T-helper 1 cell (primary cell): ENCODE measurements at places on chromosomes 4 and X.

DNA sequence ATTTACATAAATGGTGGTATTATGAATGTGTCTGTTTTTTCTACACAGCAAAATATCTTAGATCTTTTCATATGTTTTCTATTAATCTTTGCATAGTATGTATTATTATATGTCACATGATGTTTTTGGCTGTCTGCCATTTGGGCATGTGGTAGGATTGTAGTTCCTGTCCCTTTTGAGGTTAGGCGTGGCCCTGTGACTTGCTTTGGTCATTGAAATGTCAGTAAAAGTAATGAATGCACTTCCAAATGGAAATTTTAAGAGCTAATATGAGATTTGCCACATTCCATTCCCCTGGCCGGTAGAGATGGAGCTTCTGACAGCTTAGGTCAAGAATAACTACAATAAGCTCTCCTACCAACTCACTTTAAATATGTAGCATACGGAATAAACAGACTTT, 45.1 kb downstream of the JADE3 start:
- DNase-seq = no peak

DNA sequence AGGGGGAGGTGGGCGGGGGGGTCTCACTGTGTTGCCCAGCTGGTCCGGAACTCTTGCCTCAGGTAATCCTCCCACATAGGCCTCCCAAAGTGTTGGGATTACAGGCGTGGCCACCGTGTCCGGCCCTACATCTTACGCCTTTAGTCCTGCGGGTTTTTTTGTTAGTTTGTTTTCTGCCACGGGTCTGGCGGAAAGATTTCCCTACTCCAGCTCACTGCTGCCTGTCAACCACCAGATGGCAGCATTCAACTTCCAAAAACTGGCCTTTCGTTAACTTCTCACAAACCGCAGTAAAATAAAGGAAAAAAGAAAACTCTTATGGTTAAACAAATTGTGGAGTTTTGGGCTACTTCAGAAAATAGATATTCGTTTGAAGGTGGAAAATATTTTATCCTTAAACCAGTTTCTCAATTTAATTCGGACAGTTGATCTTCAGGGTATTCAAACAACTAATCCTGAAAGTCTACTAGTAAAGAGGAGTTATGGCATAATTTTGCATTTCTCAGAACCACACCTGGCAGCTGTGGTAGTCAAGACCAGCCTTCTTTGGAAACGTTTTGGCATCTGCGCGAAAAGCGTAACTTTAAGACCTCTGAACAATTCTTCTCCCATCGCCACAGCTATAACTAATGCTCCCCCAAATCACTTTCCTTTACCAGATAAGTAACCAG, 41.1 kb downstream of the LUZP4 start:
- DNase-seq = no peak

DNA sequence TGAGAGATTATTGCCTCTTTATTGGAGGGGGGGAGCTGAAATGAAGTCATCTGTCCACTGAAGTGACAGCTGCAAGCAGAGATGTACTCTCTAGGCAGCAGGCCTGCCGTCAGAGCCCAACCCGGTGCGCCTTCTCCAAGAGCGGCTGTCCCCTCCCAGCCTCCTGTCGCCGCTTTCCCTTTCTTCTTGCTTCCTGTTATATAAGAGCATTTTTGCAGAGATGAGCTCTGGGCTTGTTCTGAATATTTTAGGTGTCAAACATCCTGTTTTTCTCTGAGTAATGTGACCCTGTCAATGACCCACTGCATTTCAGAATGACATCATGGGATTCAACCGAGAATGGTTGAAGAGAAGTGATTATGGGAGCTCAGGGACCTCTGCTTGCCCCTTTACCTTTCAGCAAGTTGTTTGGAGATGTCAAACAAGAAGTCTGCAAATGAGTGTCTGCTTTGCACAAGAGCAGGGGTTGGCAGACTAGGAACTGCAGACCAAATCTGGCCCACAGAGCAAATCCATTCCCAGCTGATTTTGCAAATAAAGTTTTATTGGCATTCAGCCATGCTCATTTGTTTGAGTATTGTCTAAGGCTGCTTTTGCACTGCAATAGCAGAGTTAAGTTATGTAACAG, 79.9 kb downstream of the SLC9A6 start:
- DNase-seq = no peak

DNA sequence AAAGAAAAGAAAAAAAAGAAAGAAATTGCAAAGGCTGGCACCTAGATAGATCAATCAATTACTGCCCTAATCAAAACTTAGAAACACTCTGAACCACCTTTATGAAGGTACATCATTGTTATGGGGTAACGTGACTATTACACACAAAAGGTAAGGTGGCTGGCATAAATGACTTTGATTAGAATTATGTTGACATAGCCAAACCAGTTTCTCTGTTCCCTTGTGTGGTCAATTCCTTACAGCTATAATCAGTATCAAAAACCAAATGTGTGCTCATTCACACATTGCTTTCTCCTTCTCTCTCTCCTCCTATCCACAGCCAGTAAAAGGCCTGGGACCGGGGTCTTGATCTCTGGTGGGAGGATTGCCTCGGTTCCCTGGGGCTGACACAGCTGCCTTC, 48.7 kb downstream of the RHOH start:
- DNase-seq = no peak

DNA sequence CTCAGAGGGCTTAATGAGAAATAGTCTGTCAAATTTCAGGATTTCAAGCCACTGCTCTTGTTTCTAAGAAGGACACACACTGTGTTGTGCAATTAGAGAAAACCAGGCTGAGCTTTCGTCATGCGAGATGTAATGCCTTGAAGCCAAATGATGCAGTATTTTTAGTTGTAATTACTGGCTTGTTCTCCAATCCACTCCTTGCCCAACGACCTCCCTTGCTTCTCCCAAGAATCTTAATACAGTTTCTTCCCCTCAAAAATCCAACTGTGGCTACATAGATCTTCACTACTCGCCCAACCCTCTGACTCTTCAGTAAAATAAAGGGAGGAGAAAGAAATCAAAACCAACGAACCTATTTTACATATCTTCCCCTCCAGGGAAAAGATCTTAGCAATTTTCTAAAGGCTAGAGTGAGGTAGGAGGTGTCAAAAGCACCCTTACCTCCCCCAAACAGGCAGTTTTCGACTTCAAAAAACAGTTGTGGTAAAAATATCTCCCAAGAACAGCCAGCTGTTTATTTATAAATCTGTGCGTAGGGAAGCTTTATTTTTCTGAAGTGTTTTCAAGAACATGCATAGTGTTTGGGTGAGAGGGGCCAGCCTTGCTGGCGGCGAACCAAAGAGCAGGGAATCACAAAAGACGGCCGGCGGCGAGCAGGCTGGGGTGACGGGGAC, 68.7 kb downstream of the MGST2 start:
- no peak for DNase-seq

- DNase-seq = no peak
These were observed 160.7 kb upstream of the FAM47C start for GRCh38 chrX:36847496-36847895.
